ENCODE measurements at places on chromosomes 7 and 10.

GRCh38 chr7:24690251-24690650, 67.0 kb downstream of the GSDME start:
- no peak for DNase-seq

- DNase-seq, result no peak
Measured at GRCh38 chr10:17092986-17093803, 36.4 kb downstream of the CUBN start.

- no peak for DNase-seq
Measured at GRCh38 chr10:114392112-114392835, 12.0 kb downstream of the AFAP1L2 start.

GRCh38 chr7:4621396-4621795, 60.7 kb upstream of the FOXK1 start:
- DNase-seq, result no peak

- no peak for DNase-seq
Measured at GRCh38 chr7:90216771-90217170, 5.2 kb downstream of the STEAP2 start.

GRCh38 chr10:119030421-119031250, 1.1 kb downstream of the NANOS1 start:
- no peak for DNase-seq

GRCh38 chr7:121139427-121139826, 150.9 kb downstream of the CPED1 start:
- no peak for DNase-seq

- no peak for DNase-seq
Measured at GRCh38 chr7:121302214-121302745, 26.5 kb upstream of the WNT16 start.

- no peak for DNase-seq
Measured at GRCh38 chr10:104232613-104233102, 494 bp upstream of the CFAP43 start.
